Fibroblast of lung (primary cell): ENCODE measurements at places on chromosomes 3 and 15.

DNA sequence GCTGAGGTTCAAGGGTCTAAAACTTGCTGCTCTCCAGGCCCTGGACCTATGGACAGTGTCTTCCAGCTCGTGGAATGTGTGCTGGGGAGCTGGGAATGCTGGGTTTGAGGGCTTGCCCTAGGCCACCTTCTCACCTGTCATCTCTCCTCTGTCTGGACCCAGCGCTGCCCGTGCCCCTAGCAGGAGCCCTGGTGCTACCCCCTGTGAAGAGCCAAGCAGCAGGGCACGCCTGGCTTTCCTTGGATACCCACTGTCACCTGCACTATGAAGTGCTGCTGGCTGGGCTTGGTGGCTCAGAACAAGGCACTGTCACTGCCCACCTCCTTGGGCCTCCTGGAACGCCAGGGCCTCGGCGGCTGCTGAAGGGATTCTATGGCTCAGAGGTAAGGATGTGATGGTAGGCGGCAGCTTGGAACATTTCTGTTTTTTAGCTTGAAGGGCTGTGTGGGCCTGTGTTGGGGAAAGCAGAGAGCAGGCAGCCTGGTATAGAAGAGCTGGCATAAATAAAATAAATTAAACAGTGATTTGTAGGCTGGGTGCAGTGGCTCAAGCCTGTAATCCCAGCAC is 5.1 kb downstream of the CHRD start:
- H3K27ac ChIP-seq: no peak overlapping the region
- no peaks in the 10 kb centered on the region for H3K4me1 ChIP-seq
- DNase-seq: no peak
- H3K27me3 ChIP-seq: peaks cover 19% of the 10 kb centered on the region
- H3K4me3 ChIP-seq: no peak overlapping the region
- H3K36me3 ChIP-seq: no peaks in the 10 kb centered on the region

- H3K4me3 ChIP-seq: no peak overlapping the region
- H3K36me3 ChIP-seq: no peaks in the 10 kb centered on the region
- H3K27me3 ChIP-seq: no peaks in the 10 kb centered on the region
- DNase-seq: peak; percentile 46
- no peaks in the 10 kb centered on the region for H3K4me1 ChIP-seq
- H3K27ac ChIP-seq: no peak overlapping the region
Observed at GRCh38 chr15:64521726-64522164, 61.4 kb downstream of the ZNF609 start.

- H3K36me3 ChIP-seq: no peaks in the 10 kb centered on the region
Observed at GRCh38 chr15:90654233-90655136, 62.7 kb upstream of the BLM start.

- no peaks in the 10 kb centered on the region for H3K27me3 ChIP-seq
- H3K4me3 ChIP-seq: no peak overlapping the region
- no peaks in the 10 kb centered on the region for H3K36me3 ChIP-seq
- DNase-seq: no peak
- H3K4me1 ChIP-seq: peaks cover 5% of the 10 kb centered on the region
- H3K27ac ChIP-seq: no peak overlapping the region
Observed at GRCh38 chr15:68001811-68002210, 52.3 kb upstream of the PIAS1 start.

GRCh38 chr15:58957101-58957973 is 23.9 kb upstream of the SLTM start:
- peaks cover 2% of the 10 kb centered on the region for H3K4me1 ChIP-seq
- H3K27ac ChIP-seq: no peak overlapping the region
- H3K4me3 ChIP-seq: no peak overlapping the region
- no peaks in the 10 kb centered on the region for H3K27me3 ChIP-seq
- no peaks in the 10 kb centered on the region for H3K36me3 ChIP-seq
- peak; percentile 61 for DNase-seq

DNA sequence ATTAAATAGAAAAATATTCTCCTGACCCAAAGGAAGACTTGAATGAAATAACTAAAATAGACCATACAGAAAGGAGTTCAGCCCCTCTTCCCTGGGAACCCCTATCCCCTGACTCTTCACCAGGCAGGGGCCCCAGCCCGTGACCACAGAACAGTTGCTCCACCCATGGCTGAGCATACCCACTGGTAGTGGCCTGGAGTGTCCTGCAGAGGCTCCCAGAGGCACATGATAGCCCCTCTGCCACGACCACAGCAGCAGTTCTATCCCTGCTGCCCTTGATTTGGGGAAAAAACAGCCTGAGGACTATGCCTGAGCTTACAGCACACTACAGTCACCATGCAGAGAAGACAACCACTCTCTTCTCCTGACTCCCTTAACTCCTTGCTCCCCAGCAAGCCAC is 31.8 kb downstream of the TTC14 start:
- DNase-seq: no peak
- no peaks in the 10 kb centered on the region for H3K4me1 ChIP-seq
- no peak overlapping the region for H3K27ac ChIP-seq
- no peaks in the 10 kb centered on the region for H3K27me3 ChIP-seq
- no peaks in the 10 kb centered on the region for H3K36me3 ChIP-seq

DNA sequence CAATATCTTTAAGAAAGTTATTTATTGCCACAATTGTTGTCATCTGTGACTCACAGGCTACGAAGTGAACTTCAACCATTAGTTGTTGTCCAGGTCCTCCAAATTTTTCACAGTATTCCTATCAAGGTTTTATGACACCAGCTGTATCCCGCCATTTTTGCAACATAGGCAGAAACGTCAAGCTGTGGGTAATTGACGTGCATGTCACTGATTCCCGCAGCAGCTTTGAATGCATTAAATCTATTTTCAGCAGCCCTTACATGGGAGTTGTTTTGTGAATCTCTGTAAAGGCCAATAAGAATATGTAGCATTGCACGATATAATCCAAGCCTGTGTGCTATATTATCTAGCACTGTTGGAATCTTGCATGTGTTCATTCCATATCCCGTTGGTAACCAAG is 109.1 kb upstream of the TOPAZ1 start:
- H3K4me1 ChIP-seq: no peaks in the 10 kb centered on the region
- no peaks in the 10 kb centered on the region for H3K36me3 ChIP-seq
- H3K4me3 ChIP-seq: no peak overlapping the region
- DNase-seq: no peak

- H3K36me3 ChIP-seq: no peaks in the 10 kb centered on the region
- H3K4me1 ChIP-seq: no peaks in the 10 kb centered on the region
- no peak overlapping the region for H3K4me3 ChIP-seq
- no peaks in the 10 kb centered on the region for H3K27me3 ChIP-seq
Observed at GRCh38 chr3:60755094-60755493, 496.2 kb downstream of the FHIT start.

DNA sequence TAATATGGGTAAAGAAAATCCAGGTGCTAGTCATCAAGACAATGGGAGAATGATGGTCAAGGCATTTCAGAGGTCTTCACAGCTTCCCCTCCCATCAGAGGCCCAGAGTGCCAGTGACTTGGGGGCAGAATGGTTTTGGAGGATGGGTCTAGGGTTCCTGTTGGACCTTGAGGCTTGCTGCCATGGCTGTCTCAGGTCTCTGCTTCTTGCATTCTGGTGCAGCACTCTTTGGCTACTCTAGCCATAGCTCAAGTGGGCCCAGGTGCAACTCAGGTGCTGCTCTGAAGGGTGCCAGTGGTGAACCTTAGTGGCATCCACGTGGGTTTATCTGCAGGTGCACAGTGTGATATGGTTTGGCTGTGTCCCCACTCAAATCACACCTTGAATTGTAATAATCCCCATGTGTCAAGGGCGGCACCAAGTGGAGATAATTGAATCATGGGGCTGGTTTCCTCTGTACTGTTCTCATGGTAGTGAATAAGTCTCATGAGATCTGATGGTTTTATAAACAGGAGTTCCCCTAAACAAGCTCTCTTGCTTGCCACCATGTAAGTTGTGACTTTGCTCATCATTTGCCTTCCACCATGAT is 48.5 kb upstream of the PEX5L start:
- no peaks in the 10 kb centered on the region for H3K27me3 ChIP-seq
- H3K4me1 ChIP-seq: no peaks in the 10 kb centered on the region
- DNase-seq: no peak
- no peak overlapping the region for H3K4me3 ChIP-seq
- no peak overlapping the region for H3K27ac ChIP-seq

- no peak overlapping the region for H3K27ac ChIP-seq
- no peak for DNase-seq
- H3K4me1 ChIP-seq: no peaks in the 10 kb centered on the region
- no peaks in the 10 kb centered on the region for H3K36me3 ChIP-seq
Observed at GRCh38 chr3:71924721-71925120, 139.8 kb upstream of the PROK2 start.

GRCh38 chr15:49035825-49036224 is 10.4 kb downstream of the SECISBP2L start:
- no peaks in the 10 kb centered on the region for H3K36me3 ChIP-seq
- H3K4me3 ChIP-seq: no peak overlapping the region
- H3K27me3 ChIP-seq: no peaks in the 10 kb centered on the region
- H3K27ac ChIP-seq: no peak overlapping the region
- DNase-seq: no peak

DNA sequence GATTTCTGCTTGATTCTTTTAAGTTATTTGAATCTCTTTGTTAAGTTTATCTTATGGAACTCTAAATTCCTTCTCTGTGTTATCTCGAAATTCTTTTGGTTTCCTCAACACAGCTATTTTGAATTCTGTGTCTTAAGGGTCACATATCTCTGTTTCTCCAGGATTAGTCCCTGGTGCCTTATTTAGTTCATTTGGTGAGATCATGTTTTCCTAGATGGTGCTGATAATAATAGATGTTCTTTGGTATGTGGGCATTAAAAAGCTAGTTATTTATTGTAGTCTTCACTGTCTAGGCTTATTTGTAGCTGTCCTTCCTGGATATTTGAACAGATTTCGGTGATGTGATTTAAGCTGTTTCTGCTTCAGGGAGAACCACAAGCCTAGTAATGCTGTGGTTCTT is 615.6 kb upstream of the NECTIN3 start:
- no peak overlapping the region for H3K27ac ChIP-seq
- no peaks in the 10 kb centered on the region for H3K27me3 ChIP-seq
- H3K4me3 ChIP-seq: no peak overlapping the region
- no peak for DNase-seq
- H3K36me3 ChIP-seq: no peaks in the 10 kb centered on the region
- H3K4me1 ChIP-seq: no peaks in the 10 kb centered on the region

GRCh38 chr3:66904831-66905493 is 93.1 kb upstream of the KBTBD8 start:
- H3K4me3 ChIP-seq: no peak overlapping the region
- peak; percentile 5 for DNase-seq

DNA sequence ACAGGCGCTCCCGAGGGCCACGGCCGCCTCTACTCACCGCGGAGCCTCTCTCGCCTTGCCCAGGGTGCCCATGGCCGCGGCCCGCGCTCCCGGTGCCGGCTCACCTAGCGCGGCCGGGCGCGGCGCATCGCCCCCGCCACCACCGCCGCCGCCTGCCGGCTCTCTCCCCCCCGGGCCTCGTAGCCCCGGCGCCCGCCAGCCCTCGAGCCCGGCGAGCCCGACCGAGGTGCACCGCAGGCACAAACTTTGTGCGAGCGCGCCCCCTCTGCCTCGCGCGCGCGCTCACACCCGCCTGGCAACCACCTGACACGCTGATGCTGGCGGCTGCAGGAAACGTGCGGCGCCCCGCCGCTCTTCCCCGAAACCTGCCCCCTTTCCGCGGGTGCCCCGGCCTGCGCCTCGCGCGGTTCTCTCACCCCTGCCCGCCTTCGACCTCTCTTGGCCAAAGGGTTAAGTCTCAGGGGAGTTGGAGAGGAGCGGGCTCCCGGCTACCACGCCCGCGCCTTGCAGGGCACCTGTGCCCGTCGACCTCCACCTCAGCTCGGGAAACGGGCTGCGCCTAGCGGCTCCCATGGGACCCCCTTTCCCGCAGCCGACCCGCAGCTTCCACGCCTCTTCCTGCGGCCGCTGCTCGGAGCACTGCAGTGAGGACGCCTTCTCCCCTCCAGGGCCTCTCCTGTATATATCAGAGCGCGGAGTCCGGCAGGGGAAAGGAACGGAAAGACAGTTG is at the start of gene RASGRP1:
RASGRP1 (minus strand) TSS at position 258 of the 730 bp plus-strand sequence; CDS start at position 72, 186 bp downstream.
- H3K4me3 ChIP-seq: peak within 1 kb of the TSS; percentile 23
- DNase-seq: peak; percentile 33
- H3K36me3 ChIP-seq: no peaks in the 10 kb centered on the region
- peaks cover 3% of the 10 kb centered on the region for H3K4me1 ChIP-seq

DNA sequence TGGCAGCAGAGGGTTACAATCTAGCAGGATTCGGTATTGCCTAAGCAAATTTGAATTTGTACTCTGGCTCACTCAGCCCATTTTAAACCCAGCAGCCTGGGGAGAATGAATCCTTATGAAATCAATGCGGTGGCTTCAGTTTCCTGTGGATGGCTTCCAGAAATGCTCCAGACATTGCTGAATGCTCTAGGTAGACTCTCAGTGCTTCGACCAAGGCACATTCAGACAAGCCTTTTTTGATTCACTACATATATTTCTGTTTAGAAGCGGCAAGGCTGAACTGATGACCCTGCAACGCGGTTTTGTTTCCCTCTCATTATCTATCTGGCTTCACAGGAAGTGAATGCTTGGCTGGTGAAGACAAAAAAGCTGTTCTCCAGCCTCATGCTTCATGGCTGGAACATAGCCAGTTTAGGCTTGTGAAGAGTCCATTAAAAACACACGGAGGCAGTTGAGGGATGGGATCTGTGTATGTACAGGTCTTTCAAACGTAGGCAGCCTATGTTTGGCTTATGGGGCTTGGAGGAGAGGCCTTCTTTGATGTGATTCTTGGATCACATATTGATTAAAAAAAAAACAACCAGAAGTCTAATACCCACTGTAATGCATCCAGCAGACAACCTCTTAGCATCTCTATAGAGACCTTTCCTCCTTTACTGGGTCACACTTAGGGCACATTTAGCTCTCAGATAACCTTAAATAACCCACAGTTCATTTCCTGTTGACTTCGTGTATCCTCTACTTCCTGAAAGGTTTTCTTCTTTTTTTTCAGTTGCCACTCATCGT is 400.2 kb upstream of the TBL1XR1 start:
- H3K36me3 ChIP-seq: no peaks in the 10 kb centered on the region
- DNase-seq: peak; percentile 98
- peaks cover 19% of the 10 kb centered on the region for H3K4me1 ChIP-seq

DNA sequence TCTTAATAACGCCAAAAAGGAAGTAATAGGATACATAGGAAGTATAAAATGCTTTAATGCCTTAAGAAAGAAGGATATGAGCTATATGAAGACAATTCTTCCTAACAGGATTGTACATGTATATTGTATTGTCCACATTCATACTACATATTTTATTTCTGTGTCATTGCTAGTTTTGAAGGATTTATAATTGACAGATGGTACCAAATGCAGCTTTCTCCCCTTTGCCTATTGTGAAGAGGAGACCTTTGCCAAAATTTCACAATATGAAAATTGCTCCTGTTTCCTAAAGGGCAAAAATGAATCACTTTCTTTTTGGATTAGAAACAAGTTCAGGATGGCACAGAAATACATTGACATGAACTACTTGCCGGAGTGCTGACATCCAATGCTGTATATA is 34.8 kb upstream of the EOMES start:
- no peaks in the 10 kb centered on the region for H3K27me3 ChIP-seq
- H3K36me3 ChIP-seq: no peaks in the 10 kb centered on the region
- no peaks in the 10 kb centered on the region for H3K4me1 ChIP-seq
- DNase-seq: no peak
- no peak overlapping the region for H3K27ac ChIP-seq
